ENCODE measurements at places on chromosomes 1 and 21.
A peak's percentile ranks its signal among the peaks of the same experiment; 100 is the strongest.

- DNase-seq = peak; percentile 19
Measured at GRCh38 chr1:65083263-65083896, 64.6 kb upstream of the AK4 start.

GRCh38 chr21:19440792-19441655, 1037.4 kb upstream of the TMPRSS15 start:
- no peak for DNase-seq

GRCh38 chr1:90926971-90927370, 94.9 kb downstream of the ZNF644 start:
- DNase-seq = no peak

DNA sequence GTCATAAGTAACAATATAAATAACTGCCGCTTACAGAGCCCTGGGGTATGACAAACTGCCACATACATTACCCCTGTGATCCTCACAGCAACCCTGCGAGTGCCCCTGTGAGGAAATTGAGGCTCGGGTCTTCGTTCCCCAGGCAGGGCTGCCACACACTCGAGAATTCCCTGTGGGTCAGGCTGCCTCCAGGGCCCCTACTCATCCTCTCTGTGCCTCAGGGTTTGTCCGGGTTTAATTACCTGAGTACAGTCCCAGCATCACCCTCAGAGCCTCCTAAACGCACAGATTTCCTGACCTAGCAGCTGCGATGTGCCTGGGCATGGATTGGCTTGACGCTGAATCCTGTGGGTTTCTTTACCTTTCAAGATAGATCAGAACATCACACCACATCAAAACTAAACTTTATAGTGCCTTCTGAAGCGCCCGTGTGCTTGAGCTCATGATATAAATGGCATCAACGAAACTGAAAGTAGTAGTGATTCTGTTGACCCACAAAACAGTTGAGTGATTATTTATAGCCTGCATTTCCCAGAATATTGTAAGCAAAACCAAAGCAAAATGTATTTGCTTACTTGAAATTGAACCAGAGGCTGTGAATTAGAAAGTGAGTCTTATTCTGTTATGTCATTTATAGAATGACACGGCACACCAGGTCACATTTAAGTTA, 14.0 kb downstream of the SLC37A1 start:
- peak; percentile 23 for DNase-seq

All from choroid plexus epithelial cell (primary cell).